CD4-positive, alpha-beta T cell treated with Interleukin-15 for 4 hours (primary cell): ENCODE measurements at places on chromosomes 2 and 18.
A peak's percentile ranks its signal among the peaks of the same experiment; 100 is the strongest.

DNA sequence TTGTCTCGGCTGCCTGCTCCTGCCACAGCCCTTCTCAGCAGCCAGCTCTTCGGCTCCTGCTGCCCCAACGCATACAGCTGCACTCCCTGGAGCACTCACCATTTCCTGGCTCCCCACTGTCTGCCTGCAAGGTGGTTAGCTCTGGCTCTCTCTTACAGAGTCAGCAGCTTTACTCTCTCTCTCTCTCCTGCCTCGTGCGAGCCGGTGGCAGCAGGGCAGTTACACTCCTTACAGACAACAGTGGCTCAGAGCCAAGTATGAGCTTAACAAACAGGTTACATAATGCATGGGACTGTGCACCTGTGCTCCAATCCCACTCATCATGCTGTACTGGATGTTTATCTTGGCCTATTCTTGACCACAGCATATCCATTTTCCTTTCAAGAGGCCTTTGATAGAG, 47.4 kb upstream of the DNAJC10 start:
- no peak for DNase-seq

DNA sequence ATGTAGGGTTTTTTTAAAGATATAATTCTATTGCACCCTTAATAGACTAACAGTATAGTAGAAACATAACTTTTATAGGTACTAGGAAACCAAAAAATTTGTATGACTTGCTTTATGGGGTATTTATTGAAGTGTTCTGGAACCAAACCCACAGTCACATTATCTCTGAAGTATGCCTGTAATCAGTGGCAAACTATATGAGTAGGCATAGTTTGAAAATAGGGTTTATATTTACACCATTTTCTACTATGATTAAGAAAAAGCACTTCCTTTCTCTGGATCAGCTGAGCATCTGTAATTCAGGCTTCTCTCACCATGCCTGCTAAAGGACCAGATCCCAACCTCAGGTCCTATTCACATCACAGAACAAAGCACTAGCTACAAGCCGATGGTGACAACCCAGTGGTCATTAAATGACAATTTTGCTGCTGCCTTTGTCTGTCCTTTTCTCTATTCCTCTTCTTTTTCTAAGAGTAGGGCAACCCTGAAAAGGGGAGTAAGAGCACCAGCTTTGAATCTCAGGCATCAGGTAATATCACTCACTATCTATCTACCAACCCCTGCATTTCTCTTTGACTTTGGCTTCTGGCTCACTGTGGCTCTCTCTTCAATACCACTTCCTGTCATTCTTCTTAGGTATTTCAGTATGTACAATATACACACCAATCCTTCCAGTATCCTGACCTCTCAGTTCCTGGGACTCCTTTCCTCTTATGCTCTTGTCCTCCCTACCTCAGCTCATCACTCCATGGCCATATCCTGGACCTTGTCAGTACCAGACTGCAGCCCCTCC, 14.4 kb downstream of the NEMP2 start:
- peak; percentile 25 for DNase-seq

- DNase-seq, result no peak
These were observed 533 bp downstream of the DHX57 start for GRCh38 chr2:38875227-38875575.

DNA sequence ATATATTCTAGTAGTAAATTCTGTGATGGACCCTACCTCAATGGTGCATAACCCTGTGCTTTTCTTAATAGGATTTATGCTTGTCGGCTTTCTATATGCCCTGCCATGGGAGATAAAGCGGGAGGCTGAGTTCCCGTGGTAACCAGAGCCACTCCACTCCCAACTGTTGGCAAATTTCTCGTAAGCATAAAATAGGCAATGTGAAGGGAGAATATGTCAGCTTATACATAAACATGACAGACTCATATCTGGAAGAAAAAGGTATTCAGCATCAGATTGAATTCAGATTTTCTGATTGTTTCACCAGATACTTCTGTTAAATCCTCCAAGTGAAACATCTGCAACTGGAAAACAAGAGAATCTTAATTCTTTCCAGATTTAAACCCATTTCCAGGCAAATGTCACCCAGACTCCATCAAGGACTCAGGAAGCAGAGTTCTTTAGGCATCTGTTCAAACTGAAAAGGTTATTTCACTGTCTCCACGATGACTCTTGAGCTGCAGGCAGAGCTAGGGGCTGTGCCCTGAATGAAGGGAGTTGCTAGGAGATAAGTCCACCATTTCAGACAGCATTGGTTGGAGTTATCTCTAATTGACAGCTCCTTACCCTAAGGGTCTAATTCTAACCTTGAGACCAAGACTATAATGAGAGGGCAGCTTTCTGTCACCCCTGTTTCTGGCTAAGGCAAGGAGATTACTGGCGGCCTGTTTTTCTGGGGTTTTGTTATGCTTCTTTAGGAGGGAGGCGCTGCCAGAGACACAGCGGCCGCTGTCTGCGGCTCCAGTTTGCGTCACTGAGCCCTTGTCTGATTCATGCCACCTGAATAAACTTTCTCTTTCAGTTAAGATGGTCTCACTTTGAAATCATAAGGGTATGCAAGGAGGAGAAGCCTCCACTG, 381.3 kb downstream of the SOX11 start:
- DNase-seq, result no peak

DNA sequence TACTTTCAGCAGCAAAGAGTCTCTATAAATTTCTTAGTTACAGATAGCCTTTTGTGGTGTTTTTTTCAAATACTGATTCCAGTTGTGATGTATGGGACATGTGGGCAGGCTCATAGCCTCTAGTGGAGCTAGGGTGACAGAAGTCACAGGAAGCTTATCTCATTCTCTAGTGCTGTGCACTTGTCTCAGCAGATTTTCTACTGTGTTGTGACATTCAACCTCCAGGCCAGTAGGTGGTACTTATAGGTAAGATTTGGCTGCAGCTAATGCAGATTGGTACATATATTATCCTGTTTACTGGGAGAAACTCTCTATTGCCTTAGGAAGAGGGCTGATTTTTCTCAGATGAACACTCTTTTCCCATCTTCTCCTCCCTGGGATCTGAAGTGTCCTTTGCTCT, 176.2 kb downstream of the CALCRL start:
- no peak for DNase-seq

DNA sequence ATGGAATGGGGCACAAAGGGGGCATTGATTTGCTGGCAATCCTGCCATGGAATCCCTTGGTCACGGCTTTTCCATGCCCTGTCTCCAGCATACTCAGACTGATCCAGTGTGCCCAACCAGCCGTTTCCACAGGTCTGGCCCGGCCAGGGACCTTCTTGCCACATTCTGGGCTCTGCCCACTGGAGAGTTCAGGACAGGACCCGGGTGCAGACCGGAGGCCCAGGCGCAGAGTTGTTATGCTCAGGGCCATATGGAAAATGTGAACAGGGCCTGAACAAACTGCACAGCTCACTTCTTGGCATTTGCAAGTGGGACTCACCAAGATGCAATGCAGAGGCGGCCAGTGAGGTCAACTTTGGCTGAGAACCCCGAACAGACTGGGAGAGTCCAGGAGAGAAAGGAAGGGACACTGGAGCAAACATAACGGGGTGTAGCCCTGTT, 15.6 kb upstream of the ASAP2 start:
- no peak for DNase-seq

GRCh38 chr2:235665661-235666212, 171.9 kb downstream of the AGAP1 start:
- no peak for DNase-seq

- no peak for DNase-seq
These were observed 647.5 kb upstream of the VRK2 start for GRCh38 chr2:57399057-57399456.

- DNase-seq, result no peak
These were observed 1113.1 kb upstream of the NRXN1 start for GRCh38 chr2:52145005-52145404.

DNA sequence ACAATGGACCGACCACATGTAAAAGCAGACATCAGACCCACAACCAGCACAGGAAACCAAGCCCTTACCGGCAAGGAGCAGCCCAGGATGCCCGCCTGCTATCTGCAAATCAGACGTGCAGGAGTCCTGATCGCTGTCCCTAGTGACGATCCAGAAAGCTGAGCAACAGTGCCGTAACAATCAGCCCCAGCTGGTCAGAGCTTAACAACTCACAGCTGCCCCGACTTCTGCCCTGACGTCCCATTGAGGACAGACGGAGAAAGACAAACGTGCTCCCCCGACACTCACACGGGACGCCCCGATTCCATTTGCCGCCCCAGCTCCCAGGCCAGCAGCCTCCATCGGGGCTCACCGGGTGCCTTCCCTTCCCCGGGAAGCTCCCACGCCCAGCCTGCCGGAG, 39.8 kb upstream of the PXDN start:
- no peak for DNase-seq

DNA sequence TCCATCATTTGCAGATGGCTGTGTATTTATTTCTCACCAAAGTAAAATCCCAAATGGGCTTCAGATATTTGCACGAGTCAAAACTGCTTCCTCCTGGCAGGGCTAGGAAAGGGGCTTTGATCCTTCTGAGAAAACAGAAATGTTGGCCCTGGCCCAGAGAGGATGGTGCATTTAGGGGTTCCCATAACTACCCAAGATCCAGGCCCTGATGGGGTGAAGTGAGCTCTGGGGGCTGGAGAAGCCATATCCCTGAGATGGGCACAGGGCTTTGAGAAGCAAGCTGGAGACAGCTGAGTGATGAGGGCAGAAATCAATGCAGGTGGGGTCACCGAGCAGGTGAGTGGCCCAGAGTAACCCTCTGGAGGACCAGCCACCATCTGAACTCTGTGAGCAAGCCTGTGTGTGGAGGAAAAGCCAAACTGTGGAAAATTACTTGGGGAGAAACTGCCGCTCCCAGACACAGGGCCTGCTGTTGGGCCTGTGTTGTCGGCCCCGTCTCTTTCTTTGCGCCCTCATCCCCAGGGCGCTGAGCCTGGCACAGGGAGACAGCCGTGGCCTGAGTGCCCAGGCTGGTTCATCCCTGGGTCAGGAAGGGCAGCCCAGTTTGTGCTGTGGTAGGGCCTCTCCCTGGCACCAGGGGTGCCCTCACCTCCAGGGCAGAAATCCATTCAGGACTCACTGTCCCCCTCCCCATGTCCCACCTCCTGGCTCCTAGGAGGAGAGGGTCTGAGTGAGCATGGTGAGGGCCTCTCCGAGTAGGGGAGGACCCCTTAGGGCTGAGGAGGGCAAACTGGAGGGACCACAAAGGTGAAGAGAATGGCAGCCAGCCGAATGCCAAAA, 167.8 kb upstream of the HAAO start:
- no peak for DNase-seq

GRCh38 chr2:226420646-226421045, 379.0 kb downstream of the IRS1 start:
- DNase-seq, result no peak

GRCh38 chr2:234789556-234790325, 162.1 kb upstream of the SH3BP4 start:
- no peak for DNase-seq

DNA sequence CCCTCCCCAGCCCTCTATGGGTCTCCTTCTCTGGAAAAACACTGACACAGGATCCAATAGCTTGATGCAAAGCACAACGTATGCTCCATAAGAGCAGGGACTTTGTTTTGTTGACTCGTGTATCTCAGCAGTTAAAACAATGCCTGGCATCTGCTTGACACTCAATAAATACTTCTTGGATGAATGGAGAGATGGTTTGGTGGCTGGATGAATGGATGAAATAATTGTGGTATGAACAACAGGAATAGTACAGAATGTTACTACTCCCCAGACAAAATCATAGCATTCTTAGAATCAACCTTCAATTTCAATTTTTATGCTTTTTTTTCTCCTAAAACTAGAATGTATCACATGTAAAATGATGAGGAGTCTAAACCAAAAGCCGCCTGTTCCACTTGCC, 57.4 kb downstream of the KCNE4 start:
- no peak for DNase-seq

GRCh38 chr2:68857855-68858456, 13.2 kb downstream of the BMP10 start:
- no peak for DNase-seq

DNA sequence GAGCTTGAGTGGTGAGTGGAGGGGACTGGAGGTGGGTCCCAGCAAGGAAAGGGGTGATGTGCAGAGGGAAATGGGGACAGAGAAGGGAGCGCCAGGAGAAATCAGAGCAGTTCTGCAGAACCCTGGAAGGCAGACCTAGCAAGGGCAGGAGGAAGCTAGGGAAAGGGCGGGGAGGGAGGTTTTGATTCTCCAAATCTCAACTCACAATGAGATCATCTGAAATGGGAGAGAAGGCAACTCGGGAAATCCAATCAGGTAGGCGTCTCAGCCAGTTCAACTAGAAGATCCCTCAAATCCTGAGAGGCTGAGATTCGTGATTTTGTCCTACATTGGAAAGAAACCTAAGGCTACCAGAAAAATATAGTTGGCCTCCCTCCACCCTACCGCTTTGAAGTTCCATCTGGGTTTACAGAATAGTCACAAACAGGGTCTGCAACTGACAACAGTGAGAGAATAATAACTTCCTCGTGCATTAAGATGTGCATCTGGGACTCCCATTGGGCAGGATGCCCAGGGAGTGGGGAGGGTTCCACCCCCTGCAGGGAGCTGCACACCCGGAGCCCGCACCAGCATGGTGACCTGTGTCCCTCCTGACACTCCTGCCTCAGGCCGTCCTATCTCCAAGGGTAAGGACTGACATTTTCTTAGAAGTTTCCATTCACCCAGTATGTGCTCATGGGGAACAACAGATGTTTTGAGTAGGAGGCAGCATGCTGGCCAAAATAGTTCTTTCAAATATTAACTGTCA, 113.3 kb upstream of the ODC1 start:
- no peak for DNase-seq

- DNase-seq, result no peak
These were observed at the start of gene HOXD8 for GRCh38 chr2:176128982-176129796. TSS of gene HOXD8 (plus strand) at chr2:176129705. CDS start at chr2:176130367, 662 bp downstream.

DNA sequence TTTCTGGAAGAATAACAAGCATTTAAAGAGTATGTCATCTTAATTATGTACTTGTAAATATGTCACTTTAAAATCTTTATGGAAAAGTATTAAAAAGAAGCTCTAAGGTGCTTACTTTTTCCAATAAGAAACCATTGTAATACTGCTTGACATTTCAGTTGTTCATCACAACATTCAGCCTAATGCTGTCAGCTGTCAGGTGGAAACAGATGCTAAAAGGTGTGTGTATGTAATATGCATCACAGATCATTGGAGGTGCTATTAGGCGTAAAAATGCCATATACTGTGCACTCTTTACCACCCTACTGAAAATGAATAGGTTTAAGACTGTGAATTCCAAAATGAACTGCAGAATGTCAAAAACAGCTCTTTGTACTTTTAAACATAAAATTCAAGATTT, 40.3 kb downstream of the METTL8 start:
- DNase-seq, result no peak

GRCh38 chr2:181890271-181890670, 1.3 kb upstream of the ITPRID2 start:
- no peak for DNase-seq

- peak; percentile 20 for DNase-seq
These were observed 476.3 kb upstream of the VWC2L start for GRCh38 chr2:213934560-213934959.

DNA sequence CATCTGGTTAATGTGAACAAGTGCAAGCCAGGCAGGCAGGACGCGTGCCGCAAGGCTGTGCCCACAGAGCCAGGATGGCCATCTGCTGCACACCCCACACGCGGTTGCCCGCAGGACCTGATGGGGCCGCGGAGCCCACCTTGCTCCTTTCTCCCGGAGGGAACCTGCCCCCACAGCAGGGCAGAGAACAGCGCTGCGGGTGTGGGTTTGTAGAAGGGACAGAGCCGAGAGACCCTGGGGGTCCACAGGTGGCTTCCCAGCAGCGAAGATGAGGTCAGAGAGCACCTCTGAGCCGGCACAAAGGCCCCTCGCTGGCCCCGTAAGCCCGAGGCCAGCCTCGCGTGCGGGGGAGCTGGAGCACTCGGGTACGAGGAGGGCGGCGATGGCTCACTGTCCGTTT, 460.8 kb upstream of the SALL3 start:
- DNase-seq, result no peak
